Esophagus squamous epithelium (tissue), 5 donors: ENCODE measurements at places on chromosomes 7 and 10. TPM values are rescaled to one million over a fixed set of nuclear protein-coding genes. Genes with fewer than 3 reads are reported as not detected.

- DNase-seq, result no peak
Measured at GRCh38 chr10:12503311-12503710, 154.0 kb downstream of the CAMK1D start.

DNA sequence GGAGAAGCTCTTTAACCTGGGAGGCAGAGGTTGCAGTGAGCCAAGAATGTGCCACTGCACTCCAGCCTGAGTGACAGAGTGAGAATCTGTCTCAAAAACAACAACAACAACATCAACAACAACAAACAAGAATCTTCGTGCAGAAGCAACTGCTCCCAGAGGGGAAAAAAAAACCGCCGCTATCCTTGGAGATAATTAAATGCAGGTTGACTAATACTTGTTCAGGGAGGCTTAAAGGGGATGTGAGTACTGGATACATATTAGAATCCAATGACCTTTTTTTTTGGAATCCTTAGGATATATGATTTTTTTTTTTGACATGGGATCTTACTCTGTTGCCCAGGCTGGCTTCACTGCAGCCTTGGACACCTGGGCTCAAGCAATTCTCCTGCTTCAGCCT is 89.6 kb upstream of the FAM171A1 start:
- DNase-seq, result no peak

Gene SPAM1
- total RNA-seq, result not detected

DNA sequence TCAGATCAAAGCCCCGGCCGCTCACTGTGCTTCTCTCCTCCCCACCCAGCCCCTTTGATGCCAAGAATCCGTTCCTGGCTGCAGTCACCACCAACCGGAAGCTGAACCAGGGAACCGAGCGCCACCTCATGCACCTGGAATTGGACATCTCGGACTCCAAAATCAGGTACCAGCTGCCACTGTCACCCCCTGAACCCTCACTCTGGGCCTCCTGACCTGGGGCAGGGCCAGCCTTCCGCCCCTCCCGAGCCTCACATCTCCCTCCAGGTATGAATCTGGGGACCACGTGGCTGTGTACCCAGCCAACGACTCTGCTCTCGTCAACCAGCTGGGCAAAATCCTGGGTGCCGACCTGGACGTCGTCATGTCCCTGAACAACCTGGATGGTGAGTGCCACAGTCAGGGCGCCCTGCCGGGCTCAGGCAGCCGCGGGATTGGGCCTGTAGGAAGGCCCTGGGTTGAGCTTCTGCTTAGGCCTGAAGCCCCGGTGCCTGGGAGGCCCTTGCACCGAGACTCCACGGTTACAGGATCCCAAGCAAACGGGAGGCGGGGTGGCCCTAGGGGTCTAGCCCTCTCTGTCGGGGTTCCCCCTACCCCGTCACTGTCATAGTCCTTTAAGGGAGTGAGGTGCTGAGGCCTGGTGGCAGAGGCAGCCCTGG is 10.8 kb downstream of the TMEM120A start:
- DNase-seq, result no peak

- no peak for DNase-seq
Measured at GRCh38 chr10:130189608-130190054, 53.4 kb downstream of the GLRX3 start.

Gene SPDYE2B
- not detected for total RNA-seq

GRCh38 chr7:42735081-42735480 is 176.8 kb downstream of the C7orf25 start:
- no peak for DNase-seq

GRCh38 chr10:74799721-74800221 is 26.6 kb upstream of the KAT6B start:
- DNase-seq, result no peak

Gene PRDX3
- 103 TPM for total RNA-seq

GRCh38 chr10:116110736-116111135 is 162.3 kb downstream of the GFRA1 start:
- no peak for DNase-seq

DNA sequence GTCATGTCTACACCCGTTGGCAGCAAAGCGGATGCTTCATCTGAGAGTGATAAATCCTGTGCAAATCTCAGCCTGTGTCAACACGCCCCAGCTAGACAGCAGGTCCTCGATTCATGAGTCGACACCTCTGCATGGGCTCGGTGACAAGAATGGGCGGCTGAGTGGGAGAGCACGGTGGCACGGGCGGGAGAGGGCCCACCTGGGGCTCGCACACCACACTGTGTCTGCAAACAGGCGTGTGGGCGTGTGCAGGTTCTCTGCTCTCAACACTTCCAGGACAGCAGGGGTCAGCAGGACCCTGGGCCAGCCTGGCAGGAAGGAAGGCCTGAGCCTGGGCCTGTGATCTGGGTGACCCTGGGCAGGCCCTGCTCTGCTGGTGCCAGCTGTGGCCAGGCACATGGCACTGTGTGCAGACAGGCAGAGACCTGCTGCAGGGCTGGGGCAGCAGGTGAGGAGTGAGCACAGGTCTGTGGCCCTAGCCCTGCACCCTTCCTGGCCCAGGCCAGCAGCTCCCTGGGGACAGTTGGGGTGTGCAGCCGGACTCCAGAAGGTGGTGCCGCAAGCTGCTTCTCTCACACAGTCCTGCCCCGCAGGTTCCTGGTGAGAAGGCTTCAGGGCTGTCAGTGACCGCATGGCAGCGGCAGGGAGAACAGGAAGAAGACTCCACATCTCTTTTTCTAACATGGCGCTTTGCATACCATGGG is 216.4 kb downstream of the ELFN1 start:
- no peak for DNase-seq

Gene ARHGEF35
- 16.5 TPM for total RNA-seq

- DNase-seq, result no peak
Measured at GRCh38 chr7:38224392-38224791, 46.3 kb downstream of the STARD3NL start.

- DNase-seq, result no peak
Measured at GRCh38 chr7:101882595-101883564, 65.5 kb downstream of the CUX1 start.

- DNase-seq, result no peak
Measured at GRCh38 chr10:95742485-95742884, 13.5 kb upstream of the ENTPD1 start.

Gene ASB10
- total RNA-seq, result not detected

DNA sequence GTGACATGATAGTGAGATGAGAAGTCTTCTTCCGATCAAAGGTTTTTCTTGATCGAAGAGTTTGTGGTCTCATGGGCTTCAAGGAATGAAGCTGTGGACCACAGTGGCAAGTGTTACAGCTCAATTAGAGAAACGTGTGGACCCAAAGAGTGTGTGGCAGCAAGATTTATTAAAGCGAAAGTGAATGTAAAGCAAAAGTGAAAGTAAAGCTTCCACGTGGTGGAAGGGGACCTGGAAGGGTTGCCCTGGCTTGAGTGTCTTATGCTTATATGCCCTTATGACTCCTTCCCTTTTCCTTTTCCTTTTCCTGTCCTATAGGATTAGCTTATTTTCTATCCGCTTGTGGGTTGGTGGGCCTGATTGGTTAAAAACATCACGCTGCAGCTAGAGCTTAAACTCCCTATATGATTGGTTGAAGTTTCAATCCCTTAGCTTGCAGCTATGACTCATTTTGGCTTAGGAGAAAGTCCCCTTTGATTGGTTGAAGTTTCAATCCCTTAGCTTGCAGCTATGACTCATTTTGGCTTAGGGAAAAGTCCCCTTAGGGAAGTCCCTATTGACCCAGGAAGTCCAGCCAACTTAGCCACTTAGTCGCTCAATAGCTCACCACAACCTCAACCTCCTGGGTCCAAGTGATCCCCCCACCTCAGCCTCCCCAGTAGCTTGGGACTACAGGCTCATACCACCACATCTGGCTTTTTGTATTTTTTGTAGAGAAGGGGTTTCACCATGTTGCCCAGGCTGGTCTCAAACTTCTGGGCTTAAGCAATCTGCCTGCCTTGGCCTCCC is 34.7 kb downstream of the MRPS24 start:
- DNase-seq, result no peak

DNA sequence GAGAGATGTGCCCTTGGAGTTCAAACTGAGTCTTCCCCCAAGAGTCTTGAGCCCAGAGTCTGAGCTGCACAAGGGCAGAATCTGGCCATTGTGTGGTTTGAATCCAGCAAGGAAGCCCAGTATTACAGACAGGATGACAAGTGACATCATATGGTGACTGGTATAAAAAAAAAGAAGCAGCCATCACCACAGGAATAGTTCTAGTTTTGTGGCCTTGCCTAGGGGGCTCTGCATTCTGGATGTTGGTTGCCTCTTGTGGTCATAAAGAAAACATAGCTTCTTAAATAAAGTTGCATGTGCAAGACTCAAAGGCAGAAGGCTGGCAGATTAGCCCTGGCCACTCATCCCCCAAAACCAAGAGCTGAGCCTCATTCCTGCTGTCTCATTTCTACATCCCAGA is 16.8 kb upstream of the LRRC72 start:
- no peak for DNase-seq

DNA sequence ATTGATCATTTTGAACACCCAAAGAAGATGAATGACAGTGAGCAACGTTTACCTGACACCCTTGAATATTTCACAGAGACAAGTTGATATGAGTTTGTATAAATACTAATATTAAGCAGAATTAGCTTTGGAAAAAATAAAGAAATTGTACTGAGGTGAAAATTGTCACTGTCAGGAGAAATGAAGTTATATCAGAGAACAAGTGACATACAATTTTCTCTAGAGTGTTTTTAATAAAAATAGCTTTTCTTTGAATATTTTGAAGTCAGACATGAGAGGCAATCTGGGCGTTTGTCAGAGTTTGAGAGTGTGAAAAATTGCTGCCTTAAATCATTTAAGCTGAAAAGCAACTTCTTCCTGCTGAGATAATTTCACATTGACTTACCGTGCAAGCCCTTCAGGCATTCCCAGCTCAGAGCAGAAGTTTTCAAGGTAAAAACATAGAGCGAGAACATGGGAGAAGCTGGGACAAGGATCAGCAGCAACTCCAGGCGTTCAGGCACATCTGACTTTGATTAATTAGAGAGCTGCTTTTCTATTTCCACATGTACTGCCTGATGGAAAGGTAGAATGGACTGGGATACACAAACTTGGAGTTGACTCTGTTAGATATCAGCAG is 535.9 kb downstream of the TFEC start:
- no peak for DNase-seq

Gene LRRC18
- 0.19 TPM for total RNA-seq

DNA sequence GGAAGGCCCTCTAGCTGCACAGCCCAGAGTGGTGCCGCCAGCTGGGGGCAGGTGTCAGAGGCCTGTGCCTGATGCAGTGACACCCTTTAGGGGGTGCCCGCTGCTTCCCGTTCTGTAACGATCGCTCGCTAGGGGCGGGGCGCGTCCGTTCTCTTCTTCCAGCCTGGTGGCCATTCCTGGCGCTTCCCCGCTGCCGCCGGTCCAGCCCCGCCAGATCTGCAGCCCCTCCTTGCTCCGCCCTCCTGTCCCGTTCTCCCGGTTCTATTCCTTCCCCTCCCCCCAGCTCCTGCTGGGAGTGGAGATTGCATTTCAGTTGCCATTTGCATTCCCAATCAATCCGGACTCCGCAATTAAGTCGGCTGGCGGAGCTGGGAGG is 39.2 kb downstream of the AGAP3 start:
- no peak for DNase-seq

GRCh38 chr7:73844131-73844547 is 1.8 kb upstream of the METTL27 start:
- DNase-seq, result no peak

GRCh38 chr10:71969929-71970328 is 5.7 kb downstream of the CHST3 start:
- no peak for DNase-seq

DNA sequence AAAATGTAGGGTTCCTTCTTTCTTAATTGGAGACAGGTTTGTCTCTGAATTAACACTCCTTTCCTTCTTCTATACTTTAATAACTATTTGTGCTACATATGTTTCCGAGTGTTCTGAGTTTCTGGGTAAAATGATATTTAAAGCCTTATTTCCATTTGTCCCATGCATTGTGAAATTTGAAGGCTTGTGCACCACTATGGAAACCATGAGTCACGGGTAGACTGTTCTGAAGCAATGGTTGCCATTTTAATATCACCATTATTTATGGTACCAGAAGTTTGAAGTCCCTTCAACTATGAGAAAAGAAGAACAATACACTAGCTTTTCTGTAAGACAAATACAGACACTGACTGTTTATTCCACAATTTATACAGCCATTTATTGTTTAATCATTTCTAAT is 44.7 kb upstream of the ZEB1 start:
- no peak for DNase-seq

Gene CLEC5A
- total RNA-seq, result 1.5 TPM

DNA sequence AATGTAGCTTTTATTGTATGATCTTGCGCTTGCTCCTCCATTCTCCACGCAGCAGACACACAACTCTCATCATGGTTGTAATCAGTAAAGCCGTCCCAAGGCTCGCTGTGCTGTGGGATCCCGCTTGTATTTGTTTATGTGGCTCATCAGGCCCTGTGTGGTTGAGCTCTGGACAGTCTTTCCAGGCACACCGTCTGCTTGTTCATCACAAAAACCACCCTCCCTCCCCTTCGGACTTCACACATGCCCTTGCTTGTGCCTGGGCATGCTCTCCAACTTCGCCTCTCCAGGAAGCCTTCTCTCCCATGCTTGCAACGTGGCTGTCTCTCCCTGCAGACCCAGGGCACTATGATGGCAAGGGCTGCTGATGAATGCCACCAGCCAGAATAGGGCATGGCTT is 62.4 kb downstream of the HK1 start:
- no peak for DNase-seq

Gene TMEM236
- total RNA-seq, result 0.13 TPM

- no peak for DNase-seq
Measured at GRCh38 chr7:18975689-18976280, 141.7 kb downstream of the TWIST1 start.

Gene COL1A2
- total RNA-seq, result 38.1 TPM

DNA sequence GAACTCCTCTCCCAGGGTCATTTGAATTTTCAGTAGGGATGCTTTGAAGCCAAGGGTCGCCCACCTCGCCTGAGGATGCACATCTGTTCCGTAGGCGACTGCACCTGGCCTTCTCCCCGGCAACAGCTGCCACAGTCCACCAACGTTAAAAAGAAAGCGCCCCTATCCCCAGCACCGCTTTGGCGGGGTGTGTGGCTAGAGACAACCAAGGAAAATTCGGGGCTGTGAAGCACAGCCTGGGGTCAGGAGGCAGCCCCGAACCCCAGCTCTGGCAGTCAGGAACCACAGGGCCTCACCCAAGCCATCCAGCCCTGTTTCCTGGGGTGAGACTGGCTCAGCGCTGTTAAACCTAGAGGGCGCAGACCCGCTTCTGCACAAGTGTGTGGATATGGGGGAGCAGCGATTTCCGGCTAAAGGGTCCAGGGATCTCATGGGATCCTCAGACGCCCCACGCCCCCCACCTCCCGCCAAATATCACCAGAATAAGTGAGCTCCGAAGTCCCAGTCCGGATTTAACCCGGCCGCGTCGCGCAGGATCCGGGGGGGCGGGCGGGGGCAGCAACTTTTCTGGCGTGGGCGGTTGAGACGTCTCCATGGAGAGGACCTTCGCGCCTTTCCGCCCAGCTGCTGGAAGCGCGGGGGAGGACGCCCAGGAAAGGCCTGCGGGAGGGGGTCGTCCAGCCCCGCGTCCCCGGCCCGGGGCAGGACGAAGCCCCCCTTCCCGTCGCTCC is 822 bp downstream of the ZC3HAV1L start:
- DNase-seq, result no peak
